ENCODE measurements at places on chromosomes 2 and 18.

- DNase-seq = no peak
These were observed 674.3 kb upstream of the REG3G start for GRCh38 chr2:78351208-78351607.

- no peak for DNase-seq
These were observed 335.0 kb downstream of the NR4A2 start for GRCh38 chr2:155997538-155997937.

DNA sequence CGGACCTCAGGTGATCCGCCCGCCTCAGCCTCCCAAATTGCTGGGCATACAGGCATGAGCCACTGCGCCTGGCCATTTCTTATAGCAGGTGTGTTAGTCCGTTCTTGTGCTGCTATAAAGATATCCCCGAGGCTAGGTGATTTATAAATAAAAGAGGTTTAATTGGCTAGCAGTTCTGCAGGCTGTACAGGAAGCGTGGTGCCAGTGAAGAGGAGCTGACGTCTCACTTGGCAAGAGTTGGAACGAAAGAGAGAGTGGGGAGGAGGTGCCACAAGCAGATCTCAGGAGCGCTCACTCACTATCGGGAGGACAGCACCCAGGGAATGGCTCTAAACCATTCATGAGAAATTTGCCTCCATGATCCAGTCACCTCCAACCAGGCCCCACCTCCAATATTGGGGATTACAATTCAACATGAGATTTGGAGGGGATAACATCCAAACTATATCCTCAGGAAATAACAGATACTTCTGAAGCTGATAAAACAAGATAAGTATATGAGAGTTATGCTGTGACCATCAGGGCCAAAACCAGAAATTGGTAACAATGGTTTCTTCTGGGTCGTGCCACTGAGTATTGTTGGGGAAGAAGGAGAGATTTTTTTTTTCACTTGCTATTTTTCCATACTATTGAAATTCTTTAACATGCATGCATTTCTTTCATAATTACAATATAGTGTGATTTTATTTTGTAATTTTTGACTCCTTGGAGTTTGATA, 7.4 kb upstream of the RMC1 start:
- peak; percentile 80 for DNase-seq

- no peak for DNase-seq
These were observed 259.1 kb downstream of the XIRP2 start for GRCh38 chr2:167147271-167147941.

GRCh38 chr2:90069290-90069894, 1377.9 kb downstream of the RPIA start:
- DNase-seq = no peak

- DNase-seq = no peak
These were observed 33.9 kb downstream of the WIPF1 start for GRCh38 chr2:174563530-174564282.

- DNase-seq = no peak
These were observed 129.7 kb downstream of the NETO1 start for GRCh38 chr18:72738136-72738535.

DNA sequence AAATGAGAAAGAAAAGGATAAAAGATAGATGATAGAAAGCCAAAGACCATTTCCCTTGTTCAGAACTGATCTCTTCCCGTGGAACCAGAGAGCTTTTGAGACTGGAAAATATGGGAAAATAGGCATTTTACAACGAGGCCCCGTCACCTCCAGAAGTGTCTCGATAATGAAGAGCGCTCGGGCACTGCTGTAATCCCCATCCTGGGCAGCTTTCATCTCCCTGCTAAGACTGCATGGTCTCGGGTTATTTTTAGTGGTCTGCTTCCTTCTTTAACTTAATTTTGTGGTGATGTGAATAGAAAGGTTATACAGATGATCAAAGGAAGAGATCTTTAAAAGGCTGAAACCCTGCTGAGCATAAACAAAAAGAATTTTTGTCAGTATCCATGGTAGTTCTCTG, 176.6 kb downstream of the METTL4 start:
- no peak for DNase-seq

DNA sequence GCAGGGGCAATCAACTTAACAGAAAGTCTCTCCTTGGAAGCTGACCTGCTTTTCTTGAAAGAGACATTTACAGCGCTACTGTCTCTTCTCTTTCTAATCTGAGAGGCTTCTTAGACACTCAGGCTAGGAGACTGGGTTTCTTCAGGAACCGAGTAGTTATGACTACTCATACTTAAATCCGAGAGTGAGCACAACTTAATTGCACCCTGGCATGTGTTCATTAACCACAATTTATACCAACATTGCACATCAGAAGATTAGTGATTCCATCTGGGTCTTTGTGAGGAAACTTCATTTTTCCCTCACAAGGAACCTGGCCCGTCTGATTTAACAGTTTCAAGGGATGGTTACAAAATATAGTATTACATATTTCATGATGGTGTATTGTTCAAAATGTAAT, 176.9 kb downstream of the UBE2E3 start:
- DNase-seq = no peak

DNA sequence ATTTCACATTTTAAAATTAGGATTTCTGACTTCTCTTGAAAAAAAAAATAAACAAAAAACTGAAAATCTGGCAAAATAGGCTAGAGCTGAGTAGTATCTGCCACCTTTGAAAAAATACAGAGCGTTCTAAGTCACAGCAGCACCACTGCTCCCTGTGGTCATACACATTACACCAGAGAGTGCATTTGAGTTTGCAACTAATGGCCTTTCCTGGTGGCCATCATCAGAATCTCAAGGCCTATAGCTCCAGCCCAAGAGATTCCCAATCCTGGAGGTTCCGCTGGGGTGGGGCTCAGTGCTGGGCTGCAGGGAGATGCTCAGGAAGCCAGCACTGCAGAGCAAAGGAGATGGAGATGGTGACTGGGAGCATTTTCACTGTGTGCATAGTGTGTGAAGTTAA, 17.5 kb downstream of the SMYD1 start:
- no peak for DNase-seq

GRCh38 chr2:207725873-207726578, 14.6 kb downstream of the CCNYL1 start:
- peak; percentile 39 for DNase-seq

- DNase-seq = no peak
These were observed 18.1 kb upstream of the MGAT4A start for GRCh38 chr2:98749066-98749450.

DNA sequence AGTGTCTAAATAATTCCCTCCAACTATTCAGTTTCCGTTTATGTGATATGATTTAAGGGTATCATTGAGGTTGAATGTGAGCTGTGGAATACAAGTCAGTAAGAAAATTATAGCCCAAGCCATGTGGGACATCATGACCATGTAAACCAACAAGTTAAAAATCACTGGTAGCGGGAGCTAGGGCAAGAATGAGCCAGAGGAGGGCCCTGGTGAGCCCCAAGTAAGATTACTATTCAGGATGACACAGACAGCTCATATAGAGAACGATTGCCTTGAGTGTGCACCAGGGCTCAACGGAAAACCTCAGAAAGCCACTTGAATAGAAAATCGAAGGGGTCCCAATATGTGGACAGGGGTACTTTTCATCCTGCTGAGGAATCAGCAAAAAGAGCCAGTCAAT, 87.8 kb upstream of the RBMS1 start:
- no peak for DNase-seq

DNA sequence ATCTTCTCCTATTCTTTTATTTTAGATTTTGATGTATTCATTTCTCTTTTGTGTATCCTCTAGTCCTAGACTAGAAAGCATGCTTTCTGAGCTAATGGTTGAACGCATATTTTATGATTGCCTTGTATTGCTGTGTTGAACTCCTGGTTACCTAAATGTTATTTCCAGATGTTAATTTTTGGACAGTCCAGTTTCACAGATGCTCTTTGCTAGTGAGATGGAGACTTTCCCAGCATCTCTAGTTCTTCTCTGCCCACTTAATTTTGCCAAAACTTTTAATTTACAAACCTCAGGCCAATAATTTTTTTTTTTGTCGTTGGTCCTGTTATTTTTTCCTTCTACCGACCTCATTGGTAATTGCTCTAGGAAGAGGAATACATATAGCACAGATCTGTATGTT, 153.2 kb downstream of the HAUS1 start:
- DNase-seq = no peak

DNA sequence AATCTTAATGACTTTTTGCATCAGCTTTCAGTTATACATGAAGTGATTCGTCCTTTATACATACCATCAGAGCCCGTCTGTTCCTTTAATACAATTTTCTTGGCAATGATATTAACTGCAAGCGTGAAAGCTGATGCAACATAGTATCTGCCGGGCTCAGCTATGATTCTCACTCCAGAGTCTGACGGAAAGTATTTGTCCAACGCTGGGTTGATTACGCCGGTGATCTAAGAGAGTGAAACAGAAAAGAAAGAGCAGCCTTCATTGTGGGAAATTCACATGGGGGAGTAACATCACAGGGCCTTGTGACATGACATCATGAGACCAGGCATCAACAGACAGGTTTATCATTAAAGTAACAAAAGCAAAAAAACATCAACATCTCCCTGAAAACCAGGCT, 6.2 kb downstream of the ODC1 start:
- DNase-seq = no peak

DNA sequence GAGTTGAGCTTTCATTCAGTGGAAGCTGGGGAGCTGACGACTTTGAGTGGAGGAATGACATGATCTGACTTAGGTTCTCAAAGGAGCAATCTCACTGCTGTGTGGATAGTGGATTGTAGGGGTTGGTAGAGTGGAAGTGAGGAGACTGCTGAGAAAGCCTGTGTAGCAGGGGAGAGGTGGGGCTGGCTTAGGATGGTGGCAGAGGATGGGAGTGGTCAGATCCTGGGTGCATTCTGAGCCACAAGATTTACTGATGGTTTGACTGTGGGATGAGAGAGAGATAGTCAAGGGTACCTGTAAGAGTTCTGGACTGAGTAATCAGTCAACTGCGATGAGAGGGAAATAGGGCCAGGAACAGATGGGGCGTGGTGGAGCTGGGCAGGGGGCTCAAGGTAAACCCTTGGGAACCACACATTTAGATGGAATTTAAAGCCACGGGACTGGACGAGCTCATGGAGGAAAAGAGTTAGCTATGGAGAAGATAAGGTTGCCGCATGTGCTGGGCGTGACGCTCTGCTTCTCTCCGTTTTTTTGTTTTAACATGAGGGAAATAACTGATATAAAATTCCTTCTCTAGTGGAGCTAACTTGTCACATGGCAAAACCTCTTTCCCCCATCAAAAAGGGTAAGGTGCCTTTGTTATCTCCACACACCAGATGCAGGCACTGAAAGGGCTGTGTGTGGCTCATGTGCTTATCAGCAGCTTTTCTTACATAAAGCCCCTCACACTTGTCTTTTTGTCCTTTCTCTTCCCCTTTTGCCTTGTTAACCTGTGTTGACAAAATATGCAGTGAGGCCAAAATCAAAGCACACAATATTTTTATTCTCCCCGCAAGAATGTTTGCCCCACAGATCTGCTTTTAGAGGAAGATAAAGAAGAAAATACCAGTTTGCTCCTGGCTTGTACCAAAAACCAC, 379.8 kb downstream of the TSN start:
- no peak for DNase-seq

- DNase-seq = peak; percentile 75
These were observed 761.3 kb downstream of the TSN start for GRCh38 chr2:122516775-122517174.

GRCh38 chr18:46630160-46630559, 26.9 kb downstream of the LOXHD1 start:
- DNase-seq = no peak

GRCh38 chr2:129253461-129253812, 726.0 kb upstream of the RAB6C start:
- no peak for DNase-seq

GRCh38 chr2:23503682-23504081, 118.7 kb downstream of the KLHL29 start:
- DNase-seq = no peak

DNA sequence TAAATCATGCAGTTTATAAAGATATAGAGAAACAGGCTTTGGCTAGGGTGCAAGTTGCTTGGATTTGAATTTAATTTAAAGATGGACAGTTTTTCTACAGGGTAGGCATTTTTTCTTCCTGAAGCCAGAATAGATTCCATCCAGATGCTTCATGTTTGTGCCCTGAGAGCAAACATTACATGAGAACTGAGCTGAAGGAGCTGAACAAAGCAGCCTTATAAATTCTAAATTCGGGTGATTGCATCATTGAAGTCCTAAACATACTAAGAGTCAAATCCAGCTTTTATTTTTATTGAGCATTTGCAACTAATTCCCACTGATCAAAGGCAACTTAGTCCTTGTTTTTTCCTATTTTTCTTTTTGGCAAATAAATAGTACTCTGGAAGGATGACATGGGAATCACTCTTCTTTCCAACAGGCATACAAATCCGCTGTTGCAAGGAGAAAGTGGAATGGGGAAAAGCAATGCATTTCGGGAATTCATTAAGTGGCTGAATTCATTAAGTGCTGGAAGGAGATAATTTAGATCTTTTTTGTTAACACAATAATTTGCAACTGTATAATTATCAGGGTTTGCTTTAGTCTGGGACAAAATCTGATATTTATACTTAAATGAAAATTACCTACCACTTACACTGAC, 828.0 kb downstream of the SLC4A3 start:
- DNase-seq = no peak

- DNase-seq = no peak
These were observed 245.1 kb downstream of the LDLRAD4 start for GRCh38 chr18:13463526-13464210.

GRCh38 chr2:15260835-15261234, 300.3 kb downstream of the NBAS start:
- no peak for DNase-seq

DNA sequence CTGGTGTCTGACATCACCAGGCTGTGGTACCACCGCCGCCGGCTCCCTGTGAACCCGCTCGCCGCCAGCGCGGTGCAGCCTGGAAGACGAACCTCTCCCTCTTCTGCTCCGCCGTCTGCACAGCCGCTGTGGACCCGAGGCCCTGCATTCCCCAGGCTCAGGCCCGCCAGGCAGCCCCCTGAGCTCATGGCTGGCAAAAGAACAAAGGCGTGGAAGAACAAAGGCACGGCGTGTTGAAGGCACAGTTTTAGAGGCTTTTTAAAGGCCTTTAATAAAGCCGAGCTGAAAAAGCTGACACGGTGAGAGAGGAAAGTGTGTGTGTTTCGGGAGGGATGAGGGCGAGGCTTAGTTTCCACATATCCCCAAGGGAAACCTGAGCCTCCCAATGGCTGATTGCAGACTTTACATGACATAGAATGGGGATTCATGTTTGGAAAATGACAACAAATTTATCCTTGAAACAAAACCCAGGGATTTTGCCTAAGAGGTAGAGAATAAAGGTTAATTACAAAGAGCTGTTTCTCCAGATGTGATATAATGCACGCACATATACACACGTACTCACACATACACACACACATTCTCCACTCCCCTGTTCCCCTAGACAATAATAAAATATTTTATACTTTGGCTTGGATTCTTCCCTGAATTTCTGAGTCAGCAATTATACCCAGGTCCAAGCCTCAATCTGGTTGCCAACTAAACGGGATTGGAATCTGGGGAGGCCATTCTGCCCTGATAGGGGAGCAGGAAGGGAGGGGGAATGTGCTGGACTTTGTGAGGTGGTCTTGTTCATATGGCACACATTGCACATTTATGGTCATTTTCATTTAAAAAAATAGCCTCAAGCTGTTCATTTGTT, 39.7 kb downstream of the RFX8 start:
- DNase-seq = no peak

GRCh38 chr2:142020368-142020767, 110.4 kb downstream of the LRP1B start:
- no peak for DNase-seq

Measured in NCI-H1436 (cell line).